ENCODE measurements at places on chromosomes 11 and 22.

DNA sequence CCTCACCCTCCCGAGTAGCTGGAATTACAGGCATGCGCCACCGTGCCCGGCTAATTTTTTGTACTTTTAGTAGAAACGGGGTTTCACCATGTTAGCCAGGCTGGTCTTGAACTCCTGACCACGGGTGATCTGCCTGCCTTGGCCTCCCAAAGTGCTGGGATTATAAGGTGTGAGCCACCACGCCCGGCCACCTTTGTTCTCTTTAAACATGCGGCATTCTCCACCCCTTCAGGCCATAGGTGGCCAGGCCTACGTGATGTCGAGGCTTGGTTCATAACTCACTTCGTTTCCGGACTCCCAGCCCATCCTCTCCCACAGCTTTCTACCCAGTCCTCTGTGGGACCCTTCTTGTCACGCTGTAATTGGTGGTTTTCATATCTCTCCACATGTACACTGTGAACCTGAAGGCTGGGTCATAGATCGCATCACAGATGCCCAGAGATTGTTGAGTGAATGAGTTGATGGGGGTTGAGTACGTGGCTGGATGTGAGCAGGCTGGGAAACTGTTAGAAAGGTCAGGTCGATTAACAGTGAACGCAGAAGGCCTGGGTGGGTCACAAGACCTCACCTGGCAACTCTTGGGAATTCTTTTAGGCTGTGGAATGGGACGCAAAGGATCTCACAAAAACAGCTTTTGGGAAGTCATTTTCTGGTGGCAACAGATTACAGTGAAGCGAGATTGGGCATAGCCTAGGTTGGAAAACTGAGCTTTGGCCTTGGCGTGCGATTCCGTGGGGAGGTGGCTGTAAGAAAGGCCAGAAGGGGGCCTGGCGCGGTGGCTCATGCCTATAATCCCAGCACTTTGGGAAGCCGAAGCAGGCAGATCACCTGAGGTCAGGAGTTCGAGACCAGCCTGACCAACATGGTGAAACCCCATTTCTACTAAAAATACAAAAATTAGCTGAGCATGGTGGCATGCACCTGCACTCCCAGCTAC lies 44.5 kb downstream of the ST14 start:
- DNase-seq: no peak

DNA sequence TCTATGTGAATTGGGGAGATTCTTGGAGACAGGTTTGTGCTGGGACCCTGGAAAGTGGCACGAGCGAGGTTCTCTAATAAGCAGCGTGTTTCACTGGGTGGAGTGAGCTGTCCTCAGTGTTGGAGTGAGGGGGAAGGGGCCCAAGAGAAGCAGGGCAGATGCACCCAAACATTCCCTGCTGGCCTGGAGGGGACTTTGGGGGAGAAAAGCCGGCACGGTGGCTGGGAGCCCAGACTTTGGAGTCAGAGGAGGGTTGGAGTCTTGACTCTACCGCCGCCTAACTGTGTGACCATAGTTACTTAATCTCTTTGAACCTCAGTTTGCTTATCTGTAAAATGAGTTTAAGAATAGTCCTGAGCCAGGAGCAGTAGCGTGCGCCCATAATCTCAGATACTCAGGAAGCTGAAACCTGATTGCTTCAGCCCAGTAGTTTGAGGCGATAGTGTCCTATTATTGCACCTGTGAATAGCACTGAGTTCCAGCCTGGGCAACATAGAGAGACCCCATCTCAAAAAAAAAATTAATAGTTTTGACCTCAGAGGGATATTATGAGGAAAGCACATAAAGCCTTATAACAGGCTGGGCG lies 614 bp downstream of the NR1H3 start:
- DNase-seq: no peak

DNA sequence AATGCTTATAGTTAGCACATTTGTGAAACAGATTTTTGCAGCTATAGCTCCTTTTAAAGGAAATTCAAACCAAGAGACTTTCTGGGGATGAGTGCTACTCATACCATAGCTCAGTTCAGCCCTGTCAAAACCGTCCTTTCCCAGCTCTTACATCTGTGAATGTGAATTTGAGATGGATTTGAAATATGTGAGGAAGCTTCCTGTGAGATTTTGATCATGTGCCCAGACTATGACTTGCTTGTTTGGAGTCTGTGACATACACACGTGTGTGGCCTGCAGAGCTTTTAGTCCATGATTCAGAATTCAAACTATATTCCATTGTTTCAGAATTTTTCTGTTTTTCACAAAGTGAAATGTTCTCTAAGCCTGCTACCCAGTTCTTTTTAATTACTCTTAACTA lies 4.4 kb upstream of the MMP1 start:
- no peak for DNase-seq

- DNase-seq: no peak
These were observed 295.1 kb upstream of the ANO5 start for GRCh38 chr11:21897752-21898151.

- no peak for DNase-seq
These were observed 664 bp upstream of the PRSS23 start for GRCh38 chr11:86799680-86800075.
